ENCODE measurements at places on chromosomes 5 and 9. TPM values are rescaled to one million over a fixed set of nuclear protein-coding genes. Genes with fewer than 3 reads are reported as not detected.
A peak's percentile ranks its signal among the peaks of the same experiment; 100 is the strongest.

DNA sequence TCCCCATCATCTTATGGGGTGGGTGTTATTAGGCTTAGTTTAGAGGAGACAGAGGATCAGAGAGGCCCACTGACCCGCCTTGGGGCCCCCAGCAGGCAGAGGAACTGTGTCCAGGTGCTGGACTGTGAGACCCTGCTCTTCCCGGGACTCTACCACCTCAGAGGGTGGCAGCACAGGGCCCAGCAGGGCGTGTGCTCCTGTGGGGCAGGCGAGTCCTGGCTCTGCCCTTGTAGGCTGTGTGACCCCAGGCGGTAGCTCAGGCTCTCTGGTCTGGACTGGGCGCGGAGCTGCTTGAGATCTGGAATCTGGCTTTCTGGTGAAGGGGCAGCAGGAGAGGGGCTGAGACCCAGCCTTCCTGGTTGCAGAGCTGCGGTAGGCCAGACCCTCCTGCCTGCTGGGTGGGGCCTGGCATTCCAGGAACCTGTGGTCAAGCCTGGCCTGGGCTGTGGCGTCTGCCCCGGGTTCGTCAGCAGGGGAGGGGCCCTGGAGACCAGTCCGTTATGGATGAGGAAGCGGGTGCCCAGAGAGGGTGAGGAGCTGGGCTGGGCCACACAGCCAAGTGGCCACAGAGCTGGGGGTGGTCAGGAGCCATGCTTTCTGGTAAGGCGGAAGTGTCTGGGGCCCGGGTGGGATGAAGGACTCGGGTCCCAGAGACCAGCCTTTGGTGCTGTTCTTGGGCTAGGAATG lies 46.5 kb downstream of the RXRA start:
- no peak for DNase-seq

GRCh38 chr5:170570476-170570875 lies 66.7 kb downstream of the KCNIP1 start:
- no peak for DNase-seq

DNA sequence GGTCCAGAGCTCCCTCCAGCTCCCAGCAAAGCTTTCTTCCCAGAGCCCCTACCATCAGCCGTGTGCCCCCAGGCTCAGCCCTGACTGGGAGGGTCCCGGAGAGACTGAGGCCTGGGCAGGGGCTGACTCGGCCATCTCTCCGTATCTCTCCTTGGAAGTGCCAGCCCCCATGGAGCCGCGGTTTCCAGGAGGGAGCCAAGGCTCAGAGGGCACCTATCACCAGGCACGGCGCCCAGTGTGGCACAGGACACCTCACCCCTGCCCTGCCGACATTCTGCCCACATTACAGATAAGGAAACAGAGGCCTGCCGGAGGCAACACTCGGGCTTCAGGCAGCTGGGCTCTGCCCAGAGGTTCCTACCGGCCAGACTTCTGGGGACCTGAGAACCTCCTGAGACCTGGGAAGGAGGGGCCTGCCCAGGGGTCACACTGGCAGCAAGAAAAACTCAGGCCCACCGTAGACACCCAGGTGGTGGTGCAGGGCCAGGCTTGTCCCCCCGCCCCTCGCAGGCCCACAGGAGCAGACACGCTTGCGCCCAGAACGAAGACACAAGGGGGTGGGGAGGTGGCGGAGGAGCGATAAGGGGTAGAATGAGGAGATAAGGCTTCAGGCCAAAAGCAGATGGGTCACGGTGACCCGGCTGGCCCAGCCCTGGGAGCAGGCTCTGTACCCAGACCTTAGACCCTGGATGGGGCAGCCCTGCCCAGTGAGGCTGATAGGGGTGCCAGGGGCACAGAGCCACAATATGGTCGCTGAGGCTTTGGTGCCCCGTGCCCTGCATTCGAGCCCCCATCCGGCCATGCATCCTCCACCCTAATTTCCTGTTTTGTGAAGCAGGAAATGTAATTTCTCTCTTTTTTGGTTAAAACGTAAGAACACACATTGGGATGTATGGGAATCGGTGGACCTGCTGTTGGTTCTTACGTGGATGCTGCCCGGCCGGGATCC lies 11.8 kb downstream of the NR5A1 start:
- no peak for DNase-seq

DNA sequence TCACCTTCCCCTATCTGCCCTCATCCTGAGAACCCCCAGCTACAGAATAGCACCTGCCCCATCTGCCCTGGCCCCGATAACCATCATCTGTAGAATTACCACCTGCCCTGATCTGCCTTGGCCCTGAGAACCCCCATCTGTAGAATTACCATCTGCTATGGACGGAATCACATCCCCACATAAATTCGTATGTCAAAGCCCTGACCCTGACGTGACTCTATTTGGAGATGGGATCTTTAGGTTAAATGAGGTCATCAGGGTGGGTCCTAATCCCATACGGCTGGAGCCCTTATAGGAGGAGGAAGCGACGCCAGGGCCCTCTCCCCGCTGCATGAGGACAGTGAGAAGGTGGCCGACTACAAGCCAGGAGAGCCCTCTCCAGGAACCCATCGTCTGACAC lies 32.6 kb downstream of the SARDH start:
- no peak for DNase-seq

DNA sequence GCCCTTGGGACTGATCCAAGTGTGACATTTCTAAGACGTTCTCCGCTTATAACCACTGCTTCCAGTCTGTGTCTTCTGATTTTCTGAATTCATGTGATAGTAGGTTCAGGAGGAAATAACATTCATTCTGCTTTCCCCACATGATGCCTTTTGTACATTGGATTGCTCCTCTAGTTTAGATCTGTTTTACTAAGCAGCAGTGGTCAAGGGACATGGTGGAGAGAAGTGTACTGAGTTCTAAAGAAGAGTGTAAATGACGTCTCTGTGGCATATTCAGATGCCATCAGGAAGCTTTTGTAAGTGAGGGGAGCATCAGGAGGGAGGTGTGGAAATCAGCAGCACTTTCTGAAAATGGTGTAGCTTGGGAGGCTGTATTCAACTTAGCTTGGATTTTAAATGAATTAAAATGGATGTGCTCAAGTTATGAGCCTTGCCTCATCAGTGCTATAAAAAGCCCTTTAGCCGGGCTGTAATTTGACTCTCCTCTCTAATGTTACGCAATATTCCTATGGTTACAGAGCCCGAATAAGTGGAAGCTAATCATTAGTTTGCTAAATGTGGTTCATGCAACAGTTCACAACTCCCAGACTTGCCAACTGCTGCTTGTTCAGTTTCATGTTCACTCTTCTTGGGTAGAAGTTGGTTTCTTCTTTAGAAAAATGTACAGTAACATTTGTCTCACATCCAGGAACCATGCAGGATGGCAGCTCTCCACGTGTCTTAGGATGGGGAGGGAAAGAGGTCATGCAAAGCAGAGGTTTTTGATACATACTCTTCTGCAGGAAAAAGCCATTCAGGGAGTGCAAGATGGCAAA lies 281.3 kb downstream of the ARHGAP26 start:
- peak; percentile 82 for DNase-seq

DNA sequence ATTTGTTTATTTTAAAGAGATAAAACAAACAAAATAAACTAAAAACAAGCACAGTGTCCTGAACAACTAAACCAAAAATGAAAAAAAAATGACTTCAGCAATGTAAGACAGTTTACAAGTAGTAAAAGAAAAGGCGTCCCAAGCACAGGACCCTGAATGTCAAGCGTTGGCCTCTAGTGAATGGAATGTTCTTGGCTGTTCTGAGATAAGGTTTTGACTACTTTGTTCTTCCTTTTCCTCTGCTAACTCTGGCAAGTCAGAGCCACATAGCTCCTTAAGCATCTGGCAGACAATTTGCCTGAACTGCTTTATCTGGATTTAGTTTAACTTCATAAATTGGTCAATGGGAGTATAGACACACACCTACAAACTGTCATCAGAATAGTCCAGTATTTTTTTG lies 655.2 kb downstream of the ANXA1 start:
- DNase-seq: no peak

GRCh38 chr9:120650352-120650751 lies 63.9 kb downstream of the MEGF9 start:
- no peak for DNase-seq

GRCh38 chr5:40678026-40678425 lies 1.7 kb upstream of the PTGER4 start:
- no peak for DNase-seq

GRCh38 chr5:134026521-134027287 lies 21.9 kb upstream of the VDAC1 start:
- no peak for DNase-seq

- no peak for DNase-seq
Measured at GRCh38 chr5:39076757-39077728, 2.8 kb upstream of the RICTOR start.

- peak; percentile 39 for DNase-seq
Measured at GRCh38 chr9:126301985-126302603, 24.5 kb upstream of the MVB12B start.

DNA sequence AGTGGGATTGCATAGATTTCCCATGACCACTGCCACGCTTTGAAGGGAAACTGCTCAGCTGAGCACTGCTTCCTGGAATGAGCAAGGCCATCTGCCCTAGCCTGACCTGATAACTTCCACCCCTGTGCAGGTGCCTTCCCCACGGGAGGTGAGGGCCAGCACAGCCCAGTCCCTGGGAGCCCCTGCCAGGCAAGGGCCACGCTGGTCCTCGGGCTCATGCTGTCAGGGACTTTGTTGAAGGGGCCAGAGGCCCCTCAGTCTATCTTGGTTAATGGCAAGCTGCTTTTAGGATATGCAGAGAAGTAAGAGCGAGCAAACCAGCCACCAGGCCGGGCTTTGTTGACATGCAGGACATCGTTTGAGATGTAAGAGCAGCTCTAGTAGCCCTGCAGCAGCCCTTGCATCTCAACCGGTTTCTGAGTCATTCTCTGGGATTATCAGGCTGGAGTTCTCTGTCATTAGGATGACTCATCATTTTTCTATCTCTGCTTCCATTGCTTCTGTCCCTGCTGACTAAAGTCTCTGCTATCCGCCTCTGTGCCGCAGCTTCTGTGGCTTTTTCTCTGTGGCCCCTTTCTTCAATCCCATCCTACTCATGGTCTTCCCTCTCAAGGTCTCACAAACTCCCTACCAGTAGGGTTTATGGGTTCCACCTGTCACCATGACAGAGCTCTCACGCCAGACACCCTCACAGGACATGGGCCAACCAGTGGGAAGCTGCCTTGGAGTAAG lies 30.6 kb upstream of the IQGAP2 start:
- DNase-seq: no peak

- DNase-seq: no peak
Measured at GRCh38 chr5:167881041-167881440, 410.4 kb upstream of the WWC1 start.

DNA sequence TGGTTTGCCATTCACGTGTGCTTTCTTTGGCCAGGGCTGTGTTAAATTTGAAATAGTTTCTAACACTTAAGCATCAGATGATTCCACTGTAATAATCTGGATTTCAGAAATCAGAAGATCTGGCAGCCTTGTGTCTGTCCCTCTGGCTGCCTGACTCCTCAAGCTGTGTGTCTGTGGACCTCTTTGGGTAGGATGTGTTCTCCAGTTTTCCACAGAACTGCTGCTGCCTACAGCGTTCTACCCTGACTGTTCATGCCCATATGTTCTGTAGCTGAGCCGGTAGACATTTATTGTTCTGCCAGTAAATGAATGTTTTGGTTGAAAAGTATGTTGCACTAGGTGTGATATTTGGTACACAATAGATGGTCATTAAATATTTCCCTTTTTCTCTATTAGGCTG lies 81.3 kb downstream of the SH3GL2 start:
- DNase-seq: no peak

DNA sequence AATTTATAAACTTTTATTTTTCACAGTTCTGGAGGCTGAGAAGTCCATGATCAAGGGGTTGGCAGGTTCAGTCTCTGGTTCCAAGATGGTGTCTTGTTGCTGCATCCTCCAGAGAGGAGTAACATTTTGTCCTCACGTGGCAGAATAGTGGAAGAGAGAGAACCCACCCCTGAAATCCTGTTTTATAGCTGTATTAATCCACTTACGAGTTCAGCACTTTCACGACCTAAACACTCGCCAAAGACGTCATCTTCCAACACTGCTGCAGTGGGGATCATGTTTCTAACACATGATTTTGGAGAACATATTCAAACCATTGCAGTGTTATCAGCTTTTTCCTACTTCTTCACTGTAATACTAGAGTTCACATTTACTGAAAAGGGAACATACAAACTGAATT lies 233.0 kb upstream of the ATP10B start:
- peak; percentile 17 for DNase-seq

DNA sequence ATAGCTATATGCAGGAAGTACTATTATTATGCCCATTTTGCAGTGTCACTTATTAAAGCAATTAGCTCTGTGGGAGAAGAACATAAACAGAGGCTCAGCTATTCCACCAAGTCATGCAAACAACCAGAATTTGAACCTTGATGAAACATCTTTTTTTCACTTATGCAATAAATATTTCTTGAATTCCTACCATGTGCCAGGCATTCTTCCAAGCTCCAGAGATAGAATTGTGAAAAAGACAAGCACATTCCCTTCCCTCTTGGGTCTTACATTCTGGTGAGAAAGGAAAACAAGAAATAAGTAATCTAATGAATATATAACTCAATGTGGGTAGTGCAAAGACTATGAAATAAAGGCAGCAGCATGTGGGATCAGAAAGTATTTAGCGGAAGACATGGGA lies 32.1 kb upstream of the ADRB2 start:
- no peak for DNase-seq

DNA sequence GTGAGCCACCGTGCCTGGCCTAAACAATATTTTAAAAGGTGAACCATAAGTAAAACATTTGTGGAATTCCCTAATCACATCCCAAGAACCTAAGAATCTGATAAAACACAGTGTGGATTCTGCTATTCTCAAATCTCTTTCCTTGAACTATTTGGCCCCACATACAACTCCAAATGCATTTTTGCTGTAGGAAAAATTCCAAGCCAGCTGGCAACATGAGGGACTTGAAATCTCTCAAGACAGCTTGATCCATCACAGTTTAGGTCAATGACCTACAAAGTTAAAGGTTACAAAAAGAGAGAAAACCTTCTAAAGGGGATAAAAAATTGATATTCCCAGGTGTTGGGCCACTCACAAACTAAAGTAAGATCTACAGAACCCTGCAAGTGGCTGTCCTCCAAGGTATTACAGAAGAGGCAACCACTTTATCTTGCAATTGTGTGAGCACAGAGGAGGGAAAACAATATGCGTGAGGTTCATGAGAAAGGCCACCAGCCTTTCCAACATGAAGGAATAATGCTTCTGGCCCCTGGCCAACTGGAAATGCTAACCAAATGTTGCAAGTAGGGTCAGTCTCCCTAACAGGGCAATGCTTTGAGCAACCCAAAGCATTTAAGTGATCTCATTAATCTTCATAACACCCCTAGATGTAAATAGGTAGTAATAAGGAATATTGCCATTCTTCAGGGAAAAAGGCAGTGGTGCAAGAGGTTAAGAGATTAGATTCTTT lies 221.4 kb downstream of the SEMA5A start:
- peak; percentile 34 for DNase-seq

- no peak for DNase-seq
Measured at GRCh38 chr5:97121848-97122247, 20.6 kb downstream of the LIX1 start.

The PCDHGC3 gene
- 102 TPM for polyA plus RNA-seq

The ZBTB34 gene
- 23.1 TPM for polyA plus RNA-seq

The SMC2 gene
- 30.7 TPM for polyA plus RNA-seq

The FAM153A gene
- 0.11 TPM for polyA plus RNA-seq

The CDX1 gene
- polyA plus RNA-seq: 0.39 TPM

Data from right lung (tissue), 10 donors.